ENCODE measurements at places on chromosomes 3 and 15.

- DNase-seq, result no peak
These were observed 547.6 kb upstream of the AGTR1 start for GRCh38 chr3:148150141-148150540.

GRCh38 chr15:65095747-65096104 is 19.2 kb downstream of the KBTBD13 start:
- no peak for DNase-seq

- no peak for DNase-seq
These were observed 229.0 kb downstream of the TLE3 start for GRCh38 chr15:69868756-69869155.

- DNase-seq, result no peak
These were observed 269.4 kb upstream of the TTC14 start for GRCh38 chr3:180332608-180333007.

GRCh38 chr3:149969110-149969939 is 1.4 kb downstream of the PFN2 start:
- DNase-seq, result peak; percentile 89

DNA sequence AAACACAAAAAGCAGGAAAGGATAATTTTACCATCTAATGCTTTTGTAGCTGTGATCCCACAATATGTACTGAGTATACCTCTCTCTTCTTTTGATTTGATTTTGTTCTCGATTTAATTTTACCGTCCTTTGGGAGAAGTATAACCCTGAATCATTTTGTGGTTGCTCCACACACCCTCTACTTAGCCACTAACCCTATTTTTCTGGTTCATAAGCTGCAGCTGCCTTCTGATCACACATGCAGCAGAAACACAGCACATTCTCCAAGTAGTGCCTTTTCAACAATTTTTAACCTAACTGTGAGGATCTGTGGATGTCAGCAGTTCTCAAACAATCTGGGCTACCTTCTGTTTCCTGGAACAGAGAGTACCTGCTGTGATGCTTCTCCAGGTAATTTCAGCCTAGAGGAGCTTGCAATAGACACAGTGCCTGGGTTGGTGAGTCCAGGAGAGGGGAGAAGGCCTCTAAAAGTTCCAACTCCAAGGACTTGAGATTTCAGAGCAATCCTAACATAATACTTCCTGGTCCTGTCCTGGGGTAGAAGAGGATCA is 40.3 kb downstream of the HGD start:
- DNase-seq, result no peak

DNA sequence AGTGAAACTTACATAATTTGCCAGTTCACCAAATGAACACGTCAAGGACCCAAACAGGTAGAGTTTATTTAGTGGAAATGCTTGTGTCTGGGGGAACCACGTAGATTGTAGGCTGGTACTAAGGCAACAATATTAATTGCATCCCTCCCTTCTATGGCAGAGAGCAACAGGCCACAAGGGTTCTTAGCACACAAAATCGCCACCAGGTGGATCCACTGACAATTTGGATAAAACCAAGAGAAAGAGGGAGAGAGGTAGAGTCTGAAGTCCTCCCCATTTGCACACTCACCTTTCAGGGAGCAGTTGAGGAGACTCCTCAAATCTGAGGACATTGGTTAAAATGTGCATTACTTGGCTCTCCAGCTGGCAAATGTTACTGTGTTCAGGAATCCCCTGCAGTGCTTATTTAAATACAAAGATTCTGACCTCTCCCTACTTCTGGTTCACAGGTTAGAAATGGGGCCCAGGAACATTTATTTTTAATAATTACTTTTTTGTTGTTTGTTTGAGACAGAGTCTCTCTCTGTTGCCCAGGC is 181.0 kb upstream of the FEZF2 start:
- no peak for DNase-seq
